ENCODE measurements at places on chromosomes 6 and 20.

- no peak for DNase-seq
Observed at GRCh38 chr6:4327841-4328240, 192.5 kb upstream of the ECI2 start.

GRCh38 chr20:21504323-21504722, 9.5 kb downstream of the NKX2-2 start:
- no peak for DNase-seq

- DNase-seq = no peak
Observed at GRCh38 chr6:56959938-56960337, 5.0 kb downstream of the BEND6 start.

- DNase-seq = no peak
Observed at GRCh38 chr20:2749951-2750490, 50.4 kb downstream of the CPXM1 start.

- no peak for DNase-seq
Observed at GRCh38 chr6:132465530-132466485, 47.1 kb downstream of the STX7 start.

- DNase-seq = no peak
Observed at GRCh38 chr6:15061180-15061641, 184.7 kb upstream of the JARID2 start.

- DNase-seq = no peak
Observed at GRCh38 chr6:27145731-27146455, 101.6 kb upstream of the PRSS16 start.

DNA sequence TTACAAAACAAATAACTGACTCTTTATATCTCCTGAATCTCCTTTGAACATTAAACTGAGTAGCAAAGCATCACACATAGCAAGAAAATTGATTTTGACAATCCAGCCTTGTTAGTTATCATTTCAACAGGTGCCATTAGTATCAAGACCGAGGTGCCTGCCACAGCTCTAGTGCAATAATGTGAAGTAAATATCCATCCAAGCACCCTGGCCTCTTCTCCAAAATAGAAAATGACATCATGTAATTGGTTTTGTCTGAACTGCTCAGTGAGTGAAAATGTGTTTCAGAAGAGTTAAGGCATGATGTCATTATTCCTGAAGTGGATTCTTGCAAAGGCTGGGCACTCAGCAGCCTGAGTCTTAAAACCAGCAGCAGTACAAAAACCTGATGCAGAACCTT, 341.4 kb downstream of the PLCB1 start:
- no peak for DNase-seq

DNA sequence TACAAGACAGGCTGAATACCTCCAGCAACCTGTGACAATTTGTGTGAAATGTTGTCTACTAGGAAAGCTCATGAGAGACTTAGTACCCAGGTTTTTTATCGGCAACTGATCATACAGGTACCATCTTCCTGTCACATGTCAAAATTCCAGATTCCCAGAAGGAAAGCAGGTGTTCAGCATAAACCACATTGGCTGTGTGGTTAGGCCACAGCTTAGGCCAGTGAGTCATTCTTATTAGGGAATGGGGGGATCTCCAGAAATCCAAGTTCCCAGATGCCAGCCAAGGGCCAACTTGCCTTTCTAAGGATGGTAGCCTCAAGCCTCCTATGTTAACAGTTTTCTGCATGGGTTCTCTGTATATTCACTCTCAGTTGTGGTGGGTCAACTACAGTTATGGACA, 65.9 kb downstream of the FAM184A start:
- no peak for DNase-seq

GRCh38 chr6:68738039-68738438, 103.0 kb downstream of the ADGRB3 start:
- DNase-seq = no peak

DNA sequence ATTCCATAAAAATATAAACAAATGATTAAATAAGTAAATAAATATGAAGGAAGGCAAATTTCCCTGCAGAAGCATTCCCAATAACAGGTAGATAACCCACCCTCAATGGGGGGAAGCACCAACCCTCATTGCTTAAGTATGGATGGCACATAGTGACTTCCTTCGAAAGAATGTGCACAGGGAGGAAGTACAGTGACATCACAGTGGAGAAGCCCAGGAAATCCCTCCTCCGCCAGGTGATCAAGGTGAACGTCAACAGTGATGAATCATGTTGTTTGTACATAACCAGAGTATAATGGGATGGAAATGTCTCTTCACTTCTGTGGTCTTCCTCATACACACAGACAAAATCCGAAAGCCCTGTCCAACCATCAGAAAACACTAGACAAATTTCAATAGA, 267.9 kb downstream of the THBS2 start:
- no peak for DNase-seq

DNA sequence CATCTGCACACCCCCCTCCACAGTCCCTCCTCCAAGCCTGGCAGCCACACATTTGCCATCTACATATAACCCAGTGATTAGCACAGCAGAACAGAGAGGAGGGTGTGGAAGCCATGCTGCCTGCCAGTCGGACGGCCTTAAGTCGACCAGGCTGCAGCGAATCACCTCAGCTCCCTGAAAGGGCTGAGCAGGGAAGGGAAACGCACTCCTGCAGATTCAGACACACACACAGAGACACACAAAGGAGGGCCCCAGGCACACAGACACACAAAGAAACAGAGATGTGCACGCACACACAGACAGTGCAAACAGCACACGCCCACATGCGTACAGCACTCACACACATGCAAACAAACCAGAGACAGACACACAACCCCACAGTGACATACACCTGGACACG, 11.2 kb upstream of the SIRPA start:
- DNase-seq = no peak

- no peak for DNase-seq
Observed at GRCh38 chr6:16690608-16691142, 70.6 kb downstream of the ATXN1 start.

DNA sequence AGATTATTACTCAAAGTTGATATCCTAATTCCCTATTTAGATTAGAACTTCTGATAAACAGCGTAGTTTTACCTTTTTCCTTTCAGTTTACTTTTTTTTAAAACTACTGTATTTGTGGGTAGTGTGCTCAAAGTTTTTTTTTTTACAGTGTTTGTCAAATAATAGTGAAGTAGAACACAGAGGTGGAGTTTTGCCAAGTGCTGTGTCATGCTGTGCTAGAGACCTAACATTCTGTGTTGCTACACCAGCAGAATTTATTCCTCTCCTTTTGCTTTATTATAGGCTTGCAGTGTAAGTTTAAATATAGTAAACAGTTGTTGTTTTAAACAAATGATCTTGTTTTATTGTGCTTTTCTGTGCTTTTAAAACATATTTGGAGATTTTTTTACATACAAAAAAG, 125.4 kb downstream of the HIVEP1 start:
- DNase-seq = no peak

DNA sequence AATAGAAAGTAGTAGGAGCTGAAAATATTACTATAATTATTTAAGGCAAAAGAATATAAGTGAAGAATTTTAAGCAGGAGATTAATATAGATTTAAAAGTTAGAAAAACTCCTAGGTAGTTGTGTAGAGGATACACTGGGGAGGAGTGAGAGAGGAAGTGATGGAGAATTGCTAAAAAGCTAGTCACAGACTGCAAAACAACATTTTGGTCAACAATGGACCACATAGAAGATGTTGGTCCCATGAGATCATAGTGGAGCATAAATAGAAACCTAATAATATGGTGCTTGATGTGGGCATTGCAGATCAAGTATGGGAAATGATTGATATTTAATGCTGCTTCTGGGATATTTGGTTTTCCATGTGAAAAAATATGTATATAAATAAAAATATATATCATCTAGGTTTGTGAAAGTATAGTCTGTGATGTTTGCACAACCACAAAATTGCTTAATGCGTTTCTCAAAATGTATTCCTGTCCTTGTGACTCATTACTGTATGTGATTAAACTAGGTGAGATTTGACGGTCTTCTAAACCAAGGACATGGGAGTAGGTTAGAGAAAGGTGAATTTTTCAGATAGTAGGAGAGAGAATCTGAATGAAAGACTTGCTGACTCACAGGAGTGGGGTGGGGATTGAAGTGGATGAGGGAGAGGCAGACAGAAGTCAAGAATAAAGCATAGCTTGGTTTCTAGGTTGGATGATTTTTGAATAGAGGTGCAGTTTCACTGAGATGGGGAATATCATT, 174.0 kb downstream of the BCKDHB start:
- no peak for DNase-seq

- no peak for DNase-seq
Observed at GRCh38 chr6:135062735-135063134, 8.1 kb upstream of the HBS1L start.

DNA sequence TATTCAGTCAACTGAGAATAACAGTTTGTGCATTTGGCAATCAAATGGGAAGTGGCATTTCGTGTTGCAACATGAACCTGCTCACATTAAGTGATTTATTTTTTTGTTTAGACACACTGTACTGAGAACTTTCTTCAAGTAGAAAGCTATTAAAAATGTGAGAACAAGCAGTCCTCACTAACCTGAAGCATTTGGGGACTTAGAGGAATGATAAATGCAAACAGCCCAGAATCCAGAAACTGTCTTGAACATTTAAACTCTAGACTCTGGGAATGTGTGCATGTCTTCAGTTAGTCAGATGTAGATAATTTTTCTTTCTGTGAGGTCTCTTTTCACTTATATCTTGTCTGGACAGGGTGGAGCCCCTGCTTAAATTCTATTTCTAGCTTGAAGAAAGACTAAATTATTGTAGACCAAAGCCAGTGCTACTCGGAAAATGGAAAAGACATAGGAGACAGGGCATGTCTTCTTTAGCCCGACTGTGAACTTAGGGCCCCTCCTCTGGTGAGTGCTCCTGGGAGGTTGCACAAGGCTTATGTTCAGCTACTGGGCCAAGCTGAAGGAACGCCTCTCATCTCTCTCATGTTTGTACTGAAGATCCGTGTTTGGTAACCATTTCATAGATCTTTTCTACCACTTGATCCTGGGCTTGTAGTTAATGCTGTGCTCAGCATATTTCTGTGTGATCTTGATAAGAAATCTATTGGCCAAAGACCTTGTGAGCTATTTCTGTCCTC, 70.1 kb downstream of the SLX4IP start:
- no peak for DNase-seq

GRCh38 chr20:51091406-51092195, 68.7 kb upstream of the KCNG1 start:
- DNase-seq = no peak

- no peak for DNase-seq
Observed at GRCh38 chr6:97864366-97864765, 581.4 kb upstream of the MMS22L start.

DNA sequence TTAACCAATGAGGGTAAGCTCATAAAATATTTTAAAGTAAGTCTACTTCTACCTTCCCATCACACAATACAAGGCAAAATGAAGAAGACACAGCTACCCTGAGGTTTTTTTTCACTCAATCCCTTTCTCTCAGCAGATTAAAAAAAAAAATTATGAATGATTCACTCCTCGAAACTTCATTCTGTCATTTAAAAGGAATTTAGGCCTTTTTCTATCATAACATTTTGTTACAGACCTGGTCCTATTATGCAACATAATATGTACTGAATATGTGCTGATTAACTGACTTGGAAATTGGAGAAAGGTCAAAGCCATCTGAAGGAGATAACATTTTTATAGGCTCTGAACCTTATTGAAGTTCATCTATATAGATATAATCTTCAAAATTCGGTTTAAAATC, 45.5 kb downstream of the PRL start:
- no peak for DNase-seq

DNA sequence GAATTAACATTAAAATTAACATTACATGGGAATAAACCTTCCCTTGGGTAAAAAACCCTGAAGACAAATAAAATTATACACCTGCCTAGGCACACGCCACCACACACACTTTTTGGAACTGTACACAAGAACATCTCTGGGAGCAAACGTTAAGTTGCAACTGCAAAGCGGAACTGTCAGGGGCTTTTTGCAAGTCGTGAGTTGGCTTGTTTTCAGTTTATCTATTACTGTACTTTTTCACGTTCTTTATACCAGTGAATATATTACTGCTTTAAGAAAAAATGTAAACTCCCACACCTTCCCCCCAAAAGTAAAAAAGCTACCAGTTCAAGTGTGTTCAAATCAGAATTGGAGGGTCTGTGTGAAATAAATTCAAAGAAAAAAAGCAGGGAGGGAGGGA, 65.5 kb upstream of the NFATC2 start:
- no peak for DNase-seq

DNA sequence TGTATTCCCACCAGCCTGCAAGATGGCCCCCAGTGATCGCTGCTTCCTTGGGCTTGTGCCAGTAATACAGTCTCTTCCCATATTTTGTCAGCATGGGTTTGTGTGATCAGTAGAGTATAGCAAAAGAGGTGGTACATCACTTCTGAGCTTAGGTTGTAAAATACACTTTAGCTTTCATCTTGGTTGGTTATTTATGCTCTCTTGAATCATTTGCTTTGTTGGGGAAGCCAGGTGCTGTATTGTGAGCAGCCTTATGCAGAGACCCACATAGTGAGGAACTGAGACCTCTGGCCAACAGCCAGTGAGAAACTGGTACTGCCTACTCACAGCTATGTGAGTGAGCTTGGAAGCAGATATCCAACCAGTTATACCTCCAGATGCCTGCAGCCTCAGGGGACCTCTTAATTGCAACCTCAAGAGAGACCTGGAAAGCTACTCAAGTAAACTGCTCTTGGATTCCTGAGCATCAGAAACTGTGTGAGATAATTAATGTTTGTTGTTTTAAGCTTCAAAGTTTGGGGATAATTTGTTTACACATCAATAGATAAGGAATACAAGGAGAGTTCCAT, 229.3 kb downstream of the FARS2 start:
- no peak for DNase-seq

GRCh38 chr6:25731721-25732120, 22.8 kb upstream of the SLC17A4 start:
- DNase-seq = no peak

DNA sequence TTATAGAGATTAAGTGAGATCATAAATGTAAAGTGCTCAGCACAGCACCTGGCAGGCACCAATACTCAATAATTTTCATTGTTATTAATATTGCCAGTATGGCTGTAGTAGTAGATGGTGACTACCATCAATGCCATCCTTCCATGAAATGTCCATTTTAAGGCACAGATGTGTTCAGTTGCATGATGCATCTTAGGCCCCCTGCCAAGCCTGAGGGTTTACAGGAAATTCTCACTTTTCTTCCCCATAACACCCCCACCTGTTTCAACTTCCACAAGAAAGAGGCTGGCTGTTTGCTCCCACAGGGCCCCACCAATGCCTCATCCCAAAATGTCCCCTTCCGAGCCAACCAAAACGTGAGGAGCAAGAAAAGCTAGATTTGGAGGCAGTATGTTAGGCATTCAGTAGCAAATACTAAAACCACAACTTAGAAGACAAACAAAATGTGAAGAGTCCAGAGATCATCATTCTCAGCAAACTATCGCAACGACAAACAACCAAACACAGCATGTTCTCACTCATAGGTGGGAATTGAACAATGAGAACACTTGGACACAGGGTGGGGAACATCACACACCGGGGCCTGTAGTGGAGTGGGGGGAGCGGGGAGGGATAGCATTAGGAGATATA, 110.6 kb upstream of the NHSL1 start:
- no peak for DNase-seq

Data from activated gamma-delta T cell (primary cell).